GM23338 (cell line): ENCODE measurements at places on chromosomes 5 and 9. TPM values are rescaled to one million over a fixed set of nuclear protein-coding genes. Genes with fewer than 3 reads are reported as not detected.

Gene SPAG8
- 0.45 TPM in 1 of 2 replicates, not detected in the other for total RNA-seq

Gene CTSV
- 59.1 and 63.4 TPM in 2 replicates for total RNA-seq

Gene SLC45A2
- total RNA-seq = not detected in 2 replicates

Gene NCS1
- total RNA-seq = 28.8 and 34.3 TPM in 2 replicates

Gene CBY3
- 0.52 and 2.3 TPM in 2 replicates for total RNA-seq

Gene FOXD4L4
- total RNA-seq = not detected in 2 replicates

Gene BAAT
- total RNA-seq = 0.14 and 0.58 TPM in 2 replicates

Gene COMMD10
- 45.2 and 58.5 TPM in 2 replicates for total RNA-seq

Gene UBE2QL1
- 0.82 and 0.83 TPM in 2 replicates for total RNA-seq

Gene PCDHAC2
- 11.8 and 13.1 TPM in 2 replicates for total RNA-seq

Gene PCDHB14
- 3.2 and 4.1 TPM in 2 replicates for total RNA-seq

Gene SPATA31C1
- 0.08 TPM in 1 of 2 replicates, not detected in the other for total RNA-seq

Gene THBS4
- 13.7 and 23.2 TPM in 2 replicates for total RNA-seq

Gene SPZ1
- total RNA-seq = not detected in 2 replicates

Gene G3BP1
- 323 and 345 TPM in 2 replicates for total RNA-seq

Gene TEX10
- 98.7 and 102 TPM in 2 replicates for total RNA-seq

Gene PLAC8L1
- not detected in 2 replicates for total RNA-seq

Gene TMEM232
- total RNA-seq = 1.3 and 4.4 TPM in 2 replicates

Gene ZMYND19
- total RNA-seq = 50.3 and 58.5 TPM in 2 replicates

Gene CTXN3
- not detected in 2 replicates for total RNA-seq

Gene PNPLA7
- total RNA-seq = 0.39 and 0.80 TPM in 2 replicates

Gene FCN2
- not detected in 2 replicates for total RNA-seq

Gene FSTL4
- 1.4 and 2.2 TPM in 2 replicates for total RNA-seq

Gene ZNG1A
- total RNA-seq = 65.5 and 70.3 TPM in 2 replicates

Gene LECT2
- total RNA-seq = not detected in 2 replicates

Gene TMCO6
- 19.9 and 37.4 TPM in 2 replicates for total RNA-seq

Gene ANKRA2
- 13.1 and 28.7 TPM in 2 replicates for total RNA-seq

Gene GNA14
- total RNA-seq = 10.5 and 11.1 TPM in 2 replicates

Gene BTNL9
- total RNA-seq = 2.8 and 3.4 TPM in 2 replicates

Gene TEK
- total RNA-seq = 7.9 and 9.4 TPM in 2 replicates

Gene IL3
- total RNA-seq = not detected in 2 replicates

Gene PAPPA
- 0.31 and 0.38 TPM in 2 replicates for total RNA-seq

Gene MAP1B
- 111 and 263 TPM in 2 replicates for total RNA-seq

Gene ECSCR
- total RNA-seq = 1.2 and 2.2 TPM in 2 replicates

Gene FOXD1
- 0.12 and 0.42 TPM in 2 replicates for total RNA-seq

Gene ABL1
- total RNA-seq = 80.4 and 85.1 TPM in 2 replicates

Gene ANKRD31
- total RNA-seq = 0.16 and 0.59 TPM in 2 replicates

Gene SLC6A18
- total RNA-seq = not detected in 2 replicates

Gene PDE6A
- total RNA-seq = not detected in 2 replicates

Gene BARX1
- 1.6 and 2.1 TPM in 2 replicates for total RNA-seq

Gene PLCXD3
- total RNA-seq = 0.03 TPM in 1 of 2 replicates, not detected in the other

Gene DMGDH
- 0.52 TPM in 1 of 2 replicates, not detected in the other for total RNA-seq

Gene RABEPK
- total RNA-seq = 19.3 and 25.8 TPM in 2 replicates

Gene C5orf52
- total RNA-seq = not detected in 2 replicates

Gene CARTPT
- total RNA-seq = not detected in 2 replicates

Gene LMX1B
- 0.21 TPM in 1 of 2 replicates, not detected in the other for total RNA-seq

Gene SLC23A1
- not detected in 2 replicates for total RNA-seq

Gene POU5F2
- total RNA-seq = 0.76 and 1.2 TPM in 2 replicates

Gene ITGA2
- total RNA-seq = 6.2 and 7.1 TPM in 2 replicates
